ENCODE measurements at places on chromosomes 4 and X.

GRCh38 chr4:82865592-82865991 lies 25.4 kb downstream of the SEC31A start:
- no peak for DNase-seq

GRCh38 chr4:84091266-84091665 lies 407.8 kb downstream of the NKX6-1 start:
- no peak for DNase-seq

DNA sequence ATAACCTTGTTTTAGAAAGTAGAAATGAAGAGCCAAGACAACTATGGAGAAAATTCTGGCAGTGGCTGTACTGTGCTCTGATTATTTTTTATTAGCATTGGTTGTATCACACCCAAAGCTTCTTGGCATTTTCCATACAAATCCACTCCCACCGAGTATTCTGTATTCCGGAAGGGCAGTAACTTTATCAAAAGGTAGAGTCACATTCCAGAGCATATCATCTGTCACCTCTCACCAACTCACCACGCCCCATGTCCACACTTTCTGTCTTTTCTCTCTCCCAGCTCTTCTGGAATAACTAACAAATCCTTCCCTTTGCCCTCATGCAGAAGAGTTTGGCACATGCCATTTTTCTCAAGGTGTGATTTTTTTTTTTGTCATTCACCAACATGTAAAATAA lies 52.7 kb downstream of the CORIN start:
- DNase-seq, result no peak

- no peak for DNase-seq
Measured at GRCh38 chr4:3263876-3264193, 14.9 kb downstream of the MSANTD1 start.

GRCh38 chr4:2787230-2788100 lies 5.4 kb upstream of the SH3BP2 start:
- DNase-seq, result no peak

DNA sequence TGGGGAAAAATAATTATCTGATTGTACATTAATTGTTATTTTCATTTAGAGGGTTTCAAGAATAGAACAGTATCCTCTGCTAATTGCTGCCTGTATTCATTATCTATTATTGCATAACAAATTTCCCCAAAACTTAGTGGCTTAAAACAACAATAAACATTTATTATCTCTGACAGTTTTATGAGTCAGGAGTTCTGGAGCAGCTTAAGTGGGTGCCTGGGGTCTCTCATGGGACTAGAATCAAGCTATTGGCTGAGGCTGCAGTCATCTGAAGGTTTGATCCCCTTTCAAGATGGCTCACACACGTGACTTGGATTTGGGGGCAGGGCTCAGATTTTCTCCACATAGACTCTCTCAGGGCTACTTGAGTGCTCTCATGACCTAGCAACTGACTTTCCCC lies 98.1 kb upstream of the JADE1 start:
- no peak for DNase-seq

DNA sequence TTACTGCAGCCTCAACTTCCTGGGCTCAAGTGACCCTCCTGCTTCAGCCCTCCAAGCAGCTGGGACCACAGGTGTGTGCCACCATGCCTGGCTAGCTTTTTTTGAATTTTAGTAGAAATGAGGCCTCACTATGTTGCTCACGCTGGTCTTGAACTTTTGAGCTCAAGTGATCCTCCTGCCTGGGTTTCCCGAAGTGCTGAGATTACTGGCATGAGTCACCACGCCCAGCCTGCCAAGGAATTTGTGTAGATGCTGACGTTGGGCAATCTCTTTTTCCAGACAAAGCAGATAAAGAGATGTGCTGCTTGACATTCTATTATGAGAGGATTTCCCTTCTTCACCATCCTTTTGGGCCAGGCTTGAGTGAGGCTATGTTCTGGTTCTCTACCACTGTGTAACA lies 254.5 kb upstream of the RPS6KA3 start:
- DNase-seq, result no peak

- DNase-seq, result no peak
Measured at GRCh38 chrX:66504481-66504880, 134.4 kb downstream of the EDA2R start.

DNA sequence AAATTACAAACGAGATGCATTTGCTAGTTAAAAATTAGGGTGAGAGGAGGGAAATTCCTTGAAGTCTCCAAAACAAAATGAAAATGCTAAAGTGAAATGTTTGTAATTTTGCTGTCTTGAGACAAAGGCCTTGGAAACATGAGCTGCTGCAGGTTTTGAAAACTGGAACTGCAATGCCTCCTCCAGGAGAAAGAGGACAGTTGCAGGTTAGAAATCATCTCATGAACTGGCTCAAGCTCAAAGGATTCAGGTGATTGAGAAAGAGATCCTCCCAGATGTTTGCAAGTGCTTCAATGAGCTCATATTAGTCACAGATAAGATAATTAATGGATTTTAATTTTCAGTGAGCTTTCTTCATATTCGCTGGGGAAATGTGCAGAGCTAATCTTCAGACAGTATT lies 32.4 kb downstream of the SMPX start:
- no peak for DNase-seq

DNA sequence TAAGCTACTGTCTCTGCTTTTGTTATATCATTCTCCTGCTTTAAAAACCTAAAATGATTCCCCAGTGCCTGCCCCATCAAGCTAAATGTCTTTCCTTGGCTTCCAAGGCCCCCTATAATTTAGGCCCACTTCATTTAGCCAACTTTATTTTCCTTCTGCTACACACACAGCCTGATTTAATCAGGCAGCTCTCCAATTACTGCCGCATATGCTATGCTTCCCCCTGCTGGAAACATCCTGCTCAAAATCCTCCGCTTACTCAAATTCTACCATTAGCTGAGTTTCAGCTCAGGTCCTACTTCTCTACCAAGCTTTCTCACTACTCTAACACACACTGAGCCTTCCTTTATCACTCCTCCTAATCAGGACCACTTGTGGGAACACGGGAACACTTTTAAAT lies 17.0 kb downstream of the LAMP2 start:
- DNase-seq, result no peak

GRCh38 chr4:651884-652642 lies 22.0 kb downstream of the ATP5ME start:
- DNase-seq, result no peak

DNA sequence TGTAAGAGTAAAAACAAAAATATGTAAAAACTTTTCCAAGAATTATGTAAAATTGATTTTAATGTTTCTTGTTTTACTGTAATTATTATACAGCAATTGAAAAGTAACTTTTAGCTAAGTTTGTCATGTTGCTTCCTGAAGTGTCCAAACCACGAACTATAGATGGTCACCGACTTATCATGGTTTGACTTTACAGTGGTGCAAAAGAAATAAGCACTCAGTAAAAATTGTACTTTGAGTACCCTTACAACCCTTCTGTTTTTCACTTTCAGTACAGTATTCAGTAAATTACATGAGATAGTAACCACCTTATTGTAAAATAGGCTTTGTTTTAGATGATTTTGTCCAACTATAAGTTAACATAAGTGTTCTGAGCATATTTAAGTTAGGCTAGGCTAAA lies 93.8 kb downstream of the SLC10A6 start:
- DNase-seq, result no peak

DNA sequence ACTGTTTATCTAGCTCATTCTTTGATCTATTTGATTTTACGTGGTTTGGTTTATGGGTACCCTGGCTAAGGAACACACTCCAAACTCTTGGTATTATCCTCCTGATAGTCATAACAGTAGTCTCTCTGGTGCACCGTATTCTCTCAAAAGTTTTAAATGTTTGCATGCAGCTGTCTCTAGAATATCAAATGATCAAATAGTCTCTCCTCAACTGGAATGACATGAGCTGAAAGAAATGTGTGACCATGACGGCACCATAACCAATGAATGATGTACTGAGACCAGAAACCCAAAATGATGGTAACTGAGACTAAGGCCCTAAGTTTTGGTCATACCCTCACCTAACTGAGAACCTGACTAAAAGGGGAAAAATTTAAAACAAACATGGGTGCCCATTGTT lies 319.4 kb downstream of the SLC7A11 start:
- no peak for DNase-seq

GRCh38 chr4:19857380-19857779 lies 394.3 kb upstream of the SLIT2 start:
- DNase-seq, result no peak

DNA sequence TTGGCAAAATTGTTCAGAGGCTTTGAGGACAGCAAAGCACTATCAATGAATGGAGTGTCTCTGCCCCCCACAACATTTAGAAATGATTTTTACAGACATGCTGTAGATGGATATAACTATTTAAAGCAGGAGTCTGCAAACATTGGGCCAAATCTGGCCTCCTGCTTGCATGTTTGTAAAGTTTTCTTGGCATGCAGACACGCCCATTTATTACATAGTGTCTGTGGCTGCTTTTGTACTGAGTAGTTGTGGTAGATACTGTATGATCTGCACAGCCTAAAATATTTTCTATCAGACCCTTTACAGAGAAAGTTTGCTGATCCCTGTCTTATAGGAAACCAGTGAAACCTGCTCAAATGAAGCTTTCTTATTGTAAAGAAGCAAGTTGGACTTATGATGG lies 45.5 kb upstream of the PHEX start:
- DNase-seq, result no peak

DNA sequence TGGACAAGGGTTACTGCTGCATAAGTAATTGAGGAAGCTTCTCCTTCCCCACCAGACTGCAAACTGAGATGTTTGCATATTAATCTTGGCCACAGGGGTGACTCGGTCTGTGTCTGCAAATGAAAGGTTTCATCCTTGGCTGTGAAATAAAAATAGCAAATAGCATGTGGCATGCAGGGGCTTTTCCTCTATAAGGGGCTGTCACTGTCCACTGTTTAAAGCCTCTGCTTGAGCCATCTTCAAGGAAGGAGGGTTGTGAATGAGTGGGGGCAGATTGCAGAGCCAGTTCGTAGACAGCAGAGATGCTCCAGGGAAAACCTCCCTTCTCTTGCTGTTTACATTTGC lies 33.3 kb downstream of the TMSB4X start:
- no peak for DNase-seq

DNA sequence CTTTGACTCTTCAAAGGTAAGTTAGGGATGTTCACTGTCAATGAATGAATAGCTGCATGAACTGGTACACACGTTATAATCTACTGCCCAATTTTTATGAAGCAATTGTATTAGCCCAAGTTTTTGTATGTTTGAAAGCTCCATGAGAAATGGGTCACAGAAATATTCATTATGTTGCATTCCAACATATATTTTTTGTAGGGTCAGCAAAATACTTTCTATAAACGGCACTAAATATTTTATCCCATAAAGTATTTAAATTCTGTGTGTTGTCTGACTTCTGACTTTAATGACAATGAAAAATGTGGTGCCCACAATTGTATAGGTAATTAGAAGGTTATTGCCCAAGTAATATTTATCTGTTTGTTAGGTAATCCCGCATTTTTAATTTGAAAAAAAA lies 466.0 kb downstream of the FAT4 start:
- no peak for DNase-seq

DNA sequence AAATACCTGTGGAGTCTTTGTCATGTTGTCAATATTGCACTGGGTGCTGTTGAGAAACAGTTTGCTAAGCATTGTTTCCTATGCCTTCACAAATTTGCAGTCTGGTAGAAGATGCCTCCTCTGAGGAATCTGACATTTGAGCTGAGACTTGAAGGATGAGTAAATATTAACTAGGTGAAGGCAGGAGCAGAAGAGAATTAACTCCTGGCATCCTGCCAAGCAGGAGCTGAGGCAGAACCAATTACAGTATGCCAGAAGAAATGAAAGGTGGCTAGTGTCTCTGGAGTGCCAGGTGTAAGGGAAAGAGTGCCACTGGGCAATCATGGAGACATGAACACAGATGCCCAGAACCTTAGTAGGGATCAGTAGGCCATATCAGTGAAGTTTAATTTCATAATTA lies 1778.2 kb upstream of the PCDH10 start:
- no peak for DNase-seq

DNA sequence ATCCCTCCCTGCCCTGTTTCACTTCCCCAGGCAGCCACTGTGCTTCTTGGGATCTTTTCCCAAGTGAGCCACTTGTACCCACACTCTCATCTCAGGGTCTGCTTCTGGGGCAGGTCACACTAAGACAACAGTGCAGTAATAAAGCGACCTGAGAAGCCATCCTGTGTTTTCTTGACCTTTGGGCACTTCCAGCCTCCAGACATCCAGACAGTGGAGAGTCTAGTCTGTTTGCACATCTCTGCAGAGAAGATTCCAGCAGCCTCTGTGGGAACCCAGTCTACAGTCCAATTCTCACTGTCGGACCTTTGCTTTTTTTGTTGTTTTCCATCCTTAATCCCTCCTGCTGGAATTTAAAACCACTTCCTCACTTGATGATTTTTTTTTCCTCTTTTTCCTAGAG lies 50.3 kb upstream of the ATP6AP2 start:
- DNase-seq, result no peak

GRCh38 chrX:137033774-137034507 lies at the start of gene GPR101:
TSS of gene GPR101 (minus strand) at chrX:137033995. CDS start at chrX:137031674, 2,321 bp downstream.
- DNase-seq, result no peak

DNA sequence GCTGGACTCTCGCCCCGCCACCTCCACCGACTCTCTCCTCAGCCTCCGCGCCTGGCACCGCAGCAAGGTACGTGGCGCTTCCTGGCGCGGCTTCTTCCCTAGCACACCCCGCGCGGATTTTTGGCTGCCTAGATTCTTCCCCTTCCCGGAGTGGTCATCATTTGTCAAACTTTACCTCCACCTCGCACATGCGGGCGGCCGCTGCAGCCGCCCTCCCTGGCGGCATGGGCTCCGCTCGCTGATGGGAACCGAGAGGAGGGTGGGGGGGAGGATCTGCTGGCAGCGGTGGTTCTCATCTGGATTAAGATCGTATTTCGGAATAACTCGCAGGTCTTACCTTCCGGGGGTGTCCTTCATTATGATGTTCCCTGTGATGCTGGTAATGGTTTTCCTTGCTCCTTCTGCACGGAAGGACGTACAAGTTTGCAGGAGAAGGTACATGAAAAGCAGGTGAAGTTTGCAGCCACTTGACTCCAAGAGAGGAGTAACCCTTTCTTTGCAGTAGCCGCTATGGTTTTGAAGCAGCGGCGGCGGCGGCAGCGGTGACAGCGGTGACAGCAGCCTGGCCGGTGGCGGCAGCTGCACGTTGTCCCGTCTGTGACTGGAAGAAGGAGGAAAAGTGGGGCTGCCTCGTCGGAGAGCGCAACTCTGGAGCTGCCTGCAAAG lies 2183.9 kb upstream of the TENM3 start:
- DNase-seq, result peak; percentile 3

- no peak for DNase-seq
Measured at GRCh38 chr4:81754169-81754568, 282.5 kb upstream of the RASGEF1B start.

DNA sequence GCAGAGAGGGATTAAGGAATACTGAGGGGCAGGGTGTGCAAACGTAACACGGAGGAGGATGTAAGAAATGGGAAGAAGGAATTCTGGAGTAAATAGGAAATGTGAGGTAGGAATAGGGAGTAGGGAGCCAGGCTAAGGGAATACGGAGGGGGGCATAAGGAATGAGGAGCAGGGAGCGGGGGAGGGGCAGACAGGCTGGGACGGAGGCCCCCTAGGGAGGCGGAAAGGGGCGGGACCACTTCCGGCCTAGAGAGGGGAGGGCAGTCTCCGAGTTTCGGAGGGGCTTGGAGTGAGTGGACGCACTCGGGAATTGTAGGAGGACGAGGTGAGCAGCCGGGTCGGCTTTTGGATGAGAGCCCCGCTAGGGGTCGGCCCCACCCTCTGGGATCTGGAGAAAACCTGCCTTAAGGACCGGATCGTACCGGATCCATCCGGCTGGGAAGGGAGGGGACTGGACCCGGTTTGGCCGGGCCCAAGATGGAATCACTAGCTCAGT lies 612 bp downstream of the MAGED2 start:
- DNase-seq, result no peak
